ENCODE measurements at places on chromosomes 5 and 9.

GRCh38 chr9:93680443-93681268 lies 104.3 kb downstream of the PHF2 start:
- DNase-seq, result no peak

DNA sequence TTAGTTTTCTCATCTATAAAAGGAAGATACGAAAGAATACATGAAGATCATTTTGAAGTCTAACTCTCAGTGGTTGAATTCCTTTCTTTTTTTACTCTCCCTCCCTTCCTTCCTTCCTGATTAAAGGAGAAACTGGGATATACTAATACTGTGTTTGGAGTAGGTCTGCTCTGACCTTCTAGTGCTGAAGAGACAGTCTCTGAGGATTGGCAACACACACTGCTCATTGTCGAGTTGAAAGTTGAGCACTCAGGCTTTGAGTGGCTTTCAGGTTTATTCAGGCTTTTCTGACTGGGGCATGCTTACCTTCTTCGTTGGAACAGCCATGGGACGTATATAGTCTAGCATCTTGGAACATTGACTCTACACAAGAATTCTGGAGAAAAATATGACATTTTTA lies 86.9 kb upstream of the RPS23 start:
- DNase-seq, result no peak

DNA sequence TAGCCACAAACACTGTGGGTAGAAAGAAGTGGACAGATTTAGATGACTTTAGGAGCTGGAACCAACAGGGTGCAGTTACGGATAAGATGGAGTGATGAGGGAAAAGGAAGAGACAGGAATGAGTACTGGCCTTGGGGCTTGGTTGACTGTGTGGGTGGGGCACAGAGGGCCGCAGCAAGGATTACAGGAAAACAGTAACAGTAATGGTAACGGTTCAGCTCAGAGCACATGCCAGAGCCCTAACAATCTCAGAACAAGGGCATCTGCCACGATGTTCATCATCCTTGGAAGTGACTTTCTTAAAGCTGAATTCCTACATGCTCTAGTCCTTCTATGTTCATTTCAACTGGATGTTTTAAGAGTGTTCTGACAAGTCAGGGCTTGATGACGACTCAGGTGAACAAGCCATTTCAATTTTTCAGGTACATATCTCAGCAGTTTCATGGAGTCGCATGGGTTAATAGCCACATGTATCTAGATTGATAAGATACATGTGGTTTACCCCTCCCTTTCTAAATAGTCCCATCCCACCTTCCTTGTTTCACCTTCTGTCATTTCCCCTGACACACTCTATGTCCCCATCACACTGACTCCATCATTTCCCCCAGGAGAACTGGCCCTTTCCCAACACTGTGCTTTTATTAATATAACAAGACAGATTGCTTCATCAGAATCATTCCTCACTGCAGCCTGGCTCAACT lies 65.0 kb downstream of the CEMIP2 start:
- no peak for DNase-seq

DNA sequence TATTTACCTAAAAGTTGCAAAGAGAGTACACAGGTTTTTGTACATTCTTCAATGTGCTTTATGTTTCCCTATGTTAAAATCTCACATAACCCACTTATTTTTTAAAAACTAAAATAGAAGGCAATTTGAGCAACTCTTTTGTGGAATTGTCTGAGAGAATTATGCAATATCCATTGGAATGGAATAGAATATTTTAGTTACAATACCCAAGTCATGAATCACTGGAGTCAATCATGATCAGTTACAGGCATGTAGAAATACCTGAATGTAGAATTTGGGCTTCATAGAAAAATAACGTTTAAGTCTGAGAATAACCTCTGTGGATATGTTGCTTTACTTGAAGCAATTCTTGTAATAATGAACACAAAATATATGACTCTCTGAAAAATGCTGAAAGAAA lies 143.3 kb downstream of the FGF10 start:
- no peak for DNase-seq

DNA sequence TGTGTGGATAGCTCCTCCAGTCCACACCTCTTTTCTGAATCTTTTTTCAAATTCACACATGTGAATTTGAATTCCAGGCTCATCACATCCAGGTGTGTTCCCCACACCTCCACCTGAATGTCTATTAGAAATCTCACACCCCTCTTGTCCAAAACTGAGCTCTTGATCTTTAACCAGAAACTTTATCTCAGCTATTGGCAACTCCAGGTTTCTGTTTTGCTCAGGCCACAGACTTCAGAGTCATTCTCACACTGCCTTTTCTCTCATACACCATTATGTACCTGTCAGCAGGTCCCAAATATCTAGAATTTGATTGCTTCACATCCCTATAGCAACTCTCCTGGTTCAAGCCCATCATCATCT lies 11.6 kb downstream of the NIPSNAP3B start:
- no peak for DNase-seq

DNA sequence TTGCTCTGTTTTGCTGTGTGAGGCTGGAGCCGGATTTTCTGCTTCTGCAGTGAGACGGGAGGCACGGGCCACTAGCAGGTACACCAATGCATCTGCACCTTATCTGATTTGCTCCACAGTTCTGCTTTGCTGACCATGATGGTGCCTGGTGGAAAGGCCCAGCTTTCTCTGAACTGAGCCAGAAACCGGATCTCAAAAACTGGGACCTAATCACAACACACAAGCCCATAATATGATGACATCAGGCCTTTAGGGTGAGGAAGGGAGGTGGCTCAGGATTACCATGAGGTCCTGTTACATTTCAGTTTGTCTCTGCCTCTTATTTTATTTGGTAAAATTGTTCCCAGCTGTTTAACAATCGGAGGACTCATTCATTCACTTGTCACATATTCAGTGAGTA lies 49.8 kb downstream of the FGF1 start:
- no peak for DNase-seq

DNA sequence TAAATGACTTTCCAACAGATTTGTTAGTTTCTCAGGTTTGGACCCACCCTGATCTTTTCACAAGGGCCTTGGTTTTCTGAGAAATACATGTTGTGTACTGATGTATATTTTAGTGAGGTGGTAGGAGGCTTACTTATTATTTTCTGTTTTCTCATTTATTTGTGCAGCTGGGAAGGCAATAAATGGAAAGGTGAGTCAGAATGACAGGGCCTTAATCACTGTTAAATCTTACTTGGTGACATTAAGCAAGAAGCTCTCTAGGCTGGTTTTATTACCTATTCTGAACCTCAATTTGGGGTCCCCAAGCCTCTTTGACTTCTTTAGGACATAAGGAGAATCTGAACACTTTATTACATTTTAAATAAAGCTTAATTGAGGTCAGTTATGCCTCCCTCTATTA lies 214.0 kb upstream of the DAB2 start:
- DNase-seq, result no peak

DNA sequence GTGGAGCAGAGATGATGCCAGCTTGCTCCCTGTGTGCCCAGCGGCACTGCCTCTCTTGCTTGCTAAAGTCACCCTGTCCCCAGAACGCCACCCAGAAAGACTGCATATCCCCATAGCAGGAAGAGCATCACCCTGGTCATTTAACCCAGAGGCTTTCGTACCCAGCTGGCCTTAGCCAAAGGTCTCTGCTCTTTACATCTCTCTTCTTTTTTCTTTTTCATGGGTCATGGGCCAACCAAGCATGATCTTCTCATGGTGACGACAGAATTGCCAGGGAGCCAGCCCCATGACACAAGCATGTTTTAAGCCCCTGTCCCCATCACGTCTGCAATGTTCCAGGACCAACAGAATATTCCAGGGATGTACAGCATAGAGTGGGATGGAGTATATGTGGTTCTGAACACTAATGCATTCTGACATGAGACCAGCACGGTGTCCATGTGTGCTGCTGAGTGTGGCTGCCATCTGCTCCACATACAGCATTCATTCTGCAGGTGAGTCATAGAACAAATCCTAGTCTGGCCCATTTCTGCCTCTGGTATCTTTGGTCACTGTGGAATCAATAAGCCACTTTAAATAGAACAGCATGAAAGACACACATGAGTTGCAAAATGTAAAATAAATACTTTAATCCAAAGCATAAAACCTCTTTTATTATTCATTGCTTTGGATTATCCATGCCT lies 203.0 kb downstream of the MED10 start:
- DNase-seq, result no peak

DNA sequence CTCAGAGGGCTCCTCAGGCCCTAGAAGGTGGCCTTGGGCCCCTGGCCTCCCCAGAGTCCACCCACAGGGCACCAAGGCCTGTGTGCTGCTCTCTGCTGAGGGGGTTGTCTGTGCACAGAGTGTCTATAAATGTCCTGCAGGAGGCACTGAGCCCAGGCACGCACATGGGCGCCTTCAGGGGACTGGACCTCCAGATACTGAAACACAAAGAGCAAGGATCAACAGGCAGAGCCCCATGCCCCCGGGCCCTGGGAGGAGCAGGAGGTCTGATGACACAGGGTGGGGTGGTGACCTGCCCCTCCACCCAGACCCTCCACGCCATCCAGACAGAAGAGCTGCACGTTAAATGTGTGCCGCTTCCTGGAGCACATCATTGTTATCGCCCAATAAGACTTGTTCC lies 64.6 kb upstream of the SIMC1 start:
- DNase-seq, result no peak

GRCh38 chr5:63553073-63553472 lies 409.2 kb downstream of the HTR1A start:
- DNase-seq, result no peak

DNA sequence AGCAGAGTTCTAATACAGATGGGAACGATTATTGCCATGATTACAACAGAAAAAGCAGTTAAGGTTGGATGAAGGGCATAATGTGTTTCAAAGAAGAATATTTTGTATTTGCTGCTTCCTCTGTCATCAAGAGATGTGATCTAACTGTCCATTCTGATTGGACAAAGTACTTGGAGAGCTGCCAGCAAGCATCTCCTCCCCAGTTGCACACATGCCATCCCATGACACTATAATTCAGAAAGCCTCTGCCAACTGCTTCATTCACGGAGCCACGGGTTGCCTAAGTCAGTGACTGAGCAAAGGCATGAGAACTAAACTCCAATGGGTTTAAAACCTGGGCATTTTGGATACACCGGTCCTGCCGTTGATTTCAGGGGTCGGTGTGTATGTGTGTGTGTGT lies 253.8 kb downstream of the CRB2 start:
- no peak for DNase-seq

GRCh38 chr9:81393985-81394811 lies 295.1 kb downstream of the TLE1 start:
- peak; percentile 17 for DNase-seq

GRCh38 chr9:272251-273213 lies 57.9 kb downstream of the DOCK8 start:
- no peak for DNase-seq

DNA sequence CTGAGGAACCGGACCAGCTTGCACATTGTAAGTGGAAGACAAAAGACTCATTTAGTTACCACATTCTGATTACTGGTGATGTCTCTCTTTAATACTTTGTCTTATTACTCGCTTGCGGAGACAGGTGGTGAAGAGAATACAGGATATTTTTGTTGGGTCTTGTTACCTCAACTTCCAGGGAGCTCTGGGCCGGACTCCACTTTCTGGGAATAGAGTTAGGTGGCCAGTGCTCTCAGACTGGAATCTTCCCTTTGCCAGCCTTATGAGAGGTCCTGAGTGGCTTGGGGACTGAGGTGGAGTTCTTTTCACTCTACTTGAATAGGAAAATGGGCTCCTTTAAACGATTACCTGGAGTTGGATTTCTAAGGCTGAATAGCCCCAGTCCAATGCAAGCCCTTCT lies 33.3 kb upstream of the SPRY4 start:
- DNase-seq, result no peak

DNA sequence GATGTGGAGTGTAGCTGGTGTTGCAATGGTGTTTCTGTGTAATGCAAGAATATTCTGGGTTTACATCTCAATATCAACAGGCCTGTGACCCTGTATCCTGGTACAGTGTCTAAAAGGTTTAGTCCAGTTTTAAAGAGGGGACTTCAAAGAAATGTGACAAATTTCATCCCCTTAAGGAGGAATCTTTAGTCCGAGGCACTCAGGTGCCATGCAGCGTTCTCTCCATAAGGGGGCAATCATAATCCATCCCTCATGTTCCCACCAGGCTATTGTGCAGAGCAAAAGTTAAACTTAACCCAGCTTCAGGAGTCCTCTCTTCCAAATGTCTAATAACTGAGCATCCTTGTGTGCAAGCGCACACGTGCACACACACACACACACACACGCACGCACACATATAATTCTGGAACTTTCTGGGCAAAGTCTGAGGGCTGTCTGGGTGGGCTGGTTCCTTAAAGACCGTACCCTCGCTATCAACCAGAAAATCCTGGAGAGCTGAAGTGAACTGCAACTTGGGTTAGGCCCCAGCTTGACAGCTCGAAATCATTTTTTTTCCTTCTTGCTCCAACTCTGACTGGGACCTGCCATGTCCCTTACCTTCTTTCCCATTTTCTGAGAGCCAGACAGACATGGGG lies 46.0 kb downstream of the CRB2 start:
- peak; percentile 34 for DNase-seq

DNA sequence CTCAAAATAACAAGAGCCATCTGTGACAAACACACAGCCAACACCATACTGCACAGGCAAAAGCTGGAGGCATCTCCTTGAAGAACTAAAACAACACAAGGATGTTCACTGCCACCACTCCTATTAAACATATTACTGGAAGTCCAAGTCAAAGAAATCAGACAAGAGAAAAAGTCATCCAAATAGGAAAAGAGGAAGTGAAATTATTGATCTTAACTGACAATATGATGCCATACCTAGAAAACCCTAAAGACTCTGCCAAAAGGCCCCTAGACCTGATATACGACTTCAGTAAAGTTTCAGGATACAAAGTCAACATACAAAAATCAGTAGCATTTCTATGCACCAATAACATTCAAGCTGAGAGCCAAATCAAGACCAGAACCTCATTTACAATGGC lies 30.0 kb upstream of the MACIR start:
- DNase-seq, result no peak

GRCh38 chr5:95845391-95845790 lies 22.9 kb upstream of the GLRX start:
- no peak for DNase-seq

DNA sequence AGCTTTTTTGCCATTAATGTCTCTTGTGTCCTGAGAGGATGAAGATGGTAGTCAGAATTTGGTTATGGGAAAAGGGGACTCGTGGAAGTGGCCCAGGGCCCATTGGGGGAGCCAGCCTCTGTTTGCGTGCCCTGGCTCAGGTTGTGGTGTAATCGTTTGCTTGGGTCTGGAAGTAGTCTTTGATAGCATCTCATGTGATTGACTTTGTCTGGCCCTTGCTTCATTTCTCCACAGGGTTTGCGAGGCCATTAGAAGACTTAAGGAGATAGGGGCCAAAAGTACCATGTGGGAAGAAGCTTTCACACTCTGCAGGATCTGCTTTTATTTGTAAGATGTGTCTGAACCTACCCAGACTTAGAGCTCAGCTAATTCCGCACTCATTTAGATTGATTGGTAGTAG lies 114.5 kb downstream of the FGF1 start:
- no peak for DNase-seq

Data from fibroblast of the conjunctiva (primary cell).